ENCODE measurements at places on chromosomes 3 and 15.

DNA sequence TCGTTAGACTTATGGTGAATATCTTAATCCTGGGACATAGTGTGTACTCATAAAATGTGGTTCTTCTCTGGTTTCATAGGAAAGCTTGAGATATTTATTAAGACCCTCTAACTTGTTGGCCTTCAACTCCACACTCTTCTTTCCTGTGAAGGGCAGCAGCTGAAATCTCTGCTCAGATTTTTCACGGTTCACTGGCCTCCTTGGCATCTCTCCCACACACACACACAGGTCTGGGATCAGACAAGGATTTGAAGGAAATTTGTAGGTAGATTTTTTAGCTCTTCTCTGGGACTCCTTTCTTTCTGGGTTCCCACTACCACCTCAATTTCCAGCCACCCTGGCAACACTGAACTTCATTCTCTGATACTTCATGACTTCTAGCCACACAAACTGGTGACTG lies 70.2 kb downstream of the MYRIP start:
- DNase-seq: no peak

- no peak for DNase-seq
Measured at GRCh38 chr3:156964577-156964976, 138.4 kb downstream of the LEKR1 start.

GRCh38 chr3:193768070-193768394 lies 175.0 kb downstream of the OPA1 start:
- no peak for DNase-seq

DNA sequence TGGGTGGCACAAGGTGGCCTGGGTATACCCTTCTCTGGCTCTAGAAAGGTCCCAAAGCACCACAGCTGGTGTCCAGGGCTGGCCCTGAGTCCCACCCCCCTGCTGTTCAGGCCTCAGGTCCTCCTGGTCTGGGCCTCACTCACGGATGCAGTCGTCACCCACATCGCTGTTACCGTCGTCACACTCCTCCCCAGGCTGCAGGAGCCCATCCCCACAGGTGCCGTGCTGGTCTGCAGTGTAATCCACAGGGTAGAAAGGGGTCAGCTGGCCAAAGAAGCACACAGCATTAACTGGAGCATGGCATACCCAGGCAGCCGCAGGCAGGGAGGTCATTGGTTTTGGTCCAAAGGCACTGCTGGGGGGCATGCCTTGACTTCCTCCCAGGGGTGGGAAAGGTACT lies 28.4 kb downstream of the EAF1 start:
- no peak for DNase-seq

DNA sequence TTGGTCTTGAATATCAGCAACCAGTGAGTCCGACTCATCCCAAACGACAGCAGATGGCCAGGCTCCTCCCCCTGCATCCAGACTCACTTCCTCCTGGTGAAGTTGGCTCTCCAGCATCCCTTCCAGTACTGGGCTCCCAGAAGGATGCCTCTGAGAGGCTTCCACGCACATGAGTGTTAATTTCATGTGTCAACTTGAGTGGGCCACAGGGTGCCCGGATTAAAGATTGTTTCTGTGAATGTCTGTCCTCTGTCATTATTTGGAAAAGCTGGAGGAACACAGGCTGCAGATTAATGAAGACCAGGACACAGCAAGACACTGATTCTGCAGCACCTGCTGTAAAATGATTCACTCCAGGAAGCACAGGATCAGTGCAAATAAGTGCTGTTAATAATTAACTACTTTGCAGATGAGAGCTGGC lies 99.8 kb downstream of the ATP10A start:
- no peak for DNase-seq

- no peak for DNase-seq
Measured at GRCh38 chr15:83850015-83850414, 196.1 kb downstream of the ADAMTSL3 start.

- DNase-seq: no peak
Measured at GRCh38 chr3:20280257-20280656, 94.3 kb upstream of the SGO1 start.

DNA sequence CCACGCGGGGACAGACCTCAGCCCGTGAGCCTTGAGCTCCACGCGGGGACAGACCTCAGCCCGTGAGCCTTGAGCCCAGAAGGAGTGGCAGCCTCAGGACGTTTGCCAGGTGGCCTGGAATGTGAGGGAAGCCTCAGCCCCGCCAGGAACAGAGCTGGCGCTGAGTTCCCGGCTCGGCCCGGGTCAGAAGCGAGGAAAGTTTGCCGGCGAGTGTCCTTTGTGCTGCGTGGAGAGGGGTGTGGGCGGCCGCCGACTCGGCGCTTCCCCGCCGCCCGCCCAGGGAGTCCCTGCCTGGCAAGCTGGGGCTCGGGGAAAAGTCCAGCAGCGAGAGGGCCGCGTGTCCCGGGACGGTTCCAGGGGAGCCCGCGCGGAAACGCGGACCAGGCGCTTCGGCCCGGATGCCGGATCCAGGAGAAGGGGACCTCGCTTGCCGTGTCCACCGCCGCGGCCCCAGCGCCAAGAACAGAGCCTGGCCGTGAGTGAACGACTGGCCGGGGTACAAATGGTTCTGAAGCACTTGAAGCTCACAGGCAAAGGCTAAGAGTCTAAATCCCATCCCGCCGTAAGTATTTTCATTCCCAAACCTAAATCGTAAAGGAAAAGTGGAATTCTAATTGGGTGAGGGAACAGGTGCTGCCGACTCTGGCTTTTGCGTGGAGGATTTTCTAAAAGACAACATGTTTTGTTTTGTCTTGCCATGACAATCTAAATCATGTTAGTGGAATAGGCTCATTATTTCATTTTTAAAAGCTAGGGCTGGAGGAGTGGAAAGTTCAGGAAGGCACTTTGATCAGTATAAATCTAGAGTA lies 1.7 kb downstream of the LRRN1 start:
- no peak for DNase-seq

- DNase-seq: no peak
Measured at GRCh38 chr3:193656878-193657282, 63.9 kb downstream of the OPA1 start.

DNA sequence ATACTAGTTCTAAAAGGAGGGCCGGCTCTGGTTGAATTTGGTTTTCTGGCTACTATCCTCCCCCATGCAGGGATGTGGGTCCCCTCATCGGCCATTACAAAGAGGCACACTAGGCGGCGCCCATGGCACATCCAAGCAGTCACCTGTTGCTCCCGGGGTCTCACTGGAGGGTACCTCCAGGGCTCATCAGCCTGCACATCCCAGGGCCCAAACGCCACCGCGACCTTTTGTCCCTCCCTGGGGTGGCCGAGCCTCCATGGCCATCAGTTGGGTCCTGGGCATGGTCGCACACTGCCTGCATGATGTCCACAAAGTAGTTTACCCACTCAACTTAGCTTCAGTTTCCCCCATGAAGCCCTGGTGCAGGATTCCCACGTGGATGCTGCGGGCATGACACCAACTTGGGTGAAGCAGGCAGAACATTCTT lies 28.3 kb downstream of the IDH3A start:
- no peak for DNase-seq

GRCh38 chr3:123656691-123657090 lies 71.8 kb upstream of the HACD2 start:
- DNase-seq: no peak

GRCh38 chr3:128326051-128326823 lies 140.5 kb downstream of the DNAJB8 start:
- DNase-seq: no peak

GRCh38 chr3:26559227-26559626 lies 63.3 kb upstream of the LRRC3B start:
- no peak for DNase-seq

- no peak for DNase-seq
Measured at GRCh38 chr3:65330072-65330471, 642.3 kb upstream of the ADAMTS9 start.

DNA sequence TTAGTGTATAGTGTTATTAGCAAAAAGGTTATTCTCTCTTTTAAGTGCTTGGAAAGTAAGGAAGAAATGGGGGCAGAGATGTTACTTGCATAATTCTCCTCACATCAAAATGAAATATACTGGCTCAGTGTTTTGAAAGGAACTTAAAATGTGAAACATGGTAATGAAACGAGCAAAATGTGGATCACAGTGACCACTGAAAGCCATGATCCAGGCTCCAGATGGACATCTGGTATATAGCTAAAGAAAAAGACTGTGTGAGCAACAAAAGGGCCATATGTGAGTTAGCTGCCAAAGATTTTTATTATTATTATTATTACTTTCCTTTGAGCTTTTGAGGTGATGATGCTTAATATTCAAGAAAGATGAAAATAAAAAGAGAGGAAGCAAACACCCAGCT lies 89.6 kb downstream of the GAP43 start:
- DNase-seq: no peak

- no peak for DNase-seq
Measured at GRCh38 chr15:91813924-91814323, 39.6 kb upstream of the SLCO3A1 start.

- no peak for DNase-seq
Measured at GRCh38 chr15:71634820-71635560, 175.4 kb upstream of the NR2E3 start.

- DNase-seq: no peak
Measured at GRCh38 chr3:149554826-149555225, 80.3 kb downstream of the TM4SF4 start.

Measured in effector memory CD4-positive, alpha-beta T cell (primary cell).